CD4-positive, alpha-beta T cell treated with Interleukin-4 for 1 hour (primary cell): ENCODE measurements at places on chromosomes 5 and 9.

GRCh38 chr5:88734983-88735382 is 148.0 kb downstream of the MEF2C start:
- no peak for DNase-seq

DNA sequence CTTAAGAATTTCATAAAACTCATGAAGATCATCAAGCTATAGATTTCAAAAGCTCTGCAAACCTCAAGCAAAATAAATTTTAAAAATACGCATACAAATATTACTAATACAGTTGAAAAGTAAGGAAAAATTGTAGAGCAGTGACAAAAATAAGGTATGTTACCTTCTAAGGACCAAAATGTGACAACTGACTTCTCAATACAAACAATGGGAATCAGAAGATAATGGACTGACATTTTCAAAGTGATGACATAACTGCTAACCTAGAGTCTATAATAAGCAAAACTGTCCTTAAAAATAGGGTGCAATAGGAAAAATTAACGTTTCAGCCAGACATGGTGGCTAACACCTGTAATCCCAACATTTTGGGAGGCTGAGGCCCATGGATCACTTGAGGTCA is 27.1 kb downstream of the RMI1 start:
- no peak for DNase-seq

GRCh38 chr9:116953271-116953670 is 266.2 kb downstream of the TRIM32 start:
- DNase-seq = no peak

GRCh38 chr5:10354048-10354872 is 765 bp downstream of the MARCHF6 start:
- DNase-seq = peak; percentile 44

- no peak for DNase-seq
Measured at GRCh38 chr5:37214550-37214949, 34.6 kb downstream of the CPLANE1 start.

DNA sequence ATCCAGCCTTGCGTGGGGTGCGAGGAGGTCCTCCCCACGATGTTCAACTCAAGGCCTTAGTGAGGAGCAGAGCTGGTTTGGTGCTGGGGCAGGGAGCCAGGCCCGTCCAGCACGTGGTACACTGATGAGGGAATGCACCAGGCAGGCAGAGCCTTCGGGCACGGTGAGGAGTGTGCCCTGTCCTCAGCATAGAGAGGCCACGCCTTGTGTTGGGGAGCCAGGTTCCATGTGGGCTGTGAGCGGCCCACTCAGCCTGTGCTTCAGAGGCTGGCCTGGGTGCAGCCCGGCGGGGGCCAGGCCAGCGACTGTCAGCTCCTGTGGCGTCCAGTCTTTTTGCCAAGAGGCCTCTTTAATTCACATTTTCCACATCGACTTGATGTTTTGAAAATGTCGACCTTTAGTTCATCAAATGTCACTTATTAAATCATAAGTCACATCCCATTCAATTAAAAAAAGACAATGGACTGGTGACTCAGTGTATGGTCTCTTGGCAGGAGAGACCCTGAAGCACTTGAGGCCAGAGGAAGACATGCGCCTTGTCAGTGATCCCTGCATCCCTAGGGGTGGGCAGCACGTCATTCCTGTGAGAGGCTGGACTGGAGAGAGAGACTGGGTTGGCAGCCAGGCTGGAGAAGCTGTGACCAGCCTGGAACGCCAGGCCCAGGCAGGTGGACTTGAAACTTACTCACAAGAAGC is 21.7 kb downstream of the ERGIC1 start:
- no peak for DNase-seq

- no peak for DNase-seq
Measured at GRCh38 chr5:62000646-62001045, 305.4 kb upstream of the KIF2A start.

GRCh38 chr9:16045651-16046280 is 492.9 kb downstream of the CCDC171 start:
- no peak for DNase-seq

- no peak for DNase-seq
Measured at GRCh38 chr5:40871177-40871576, 30.0 kb downstream of the CARD6 start.

DNA sequence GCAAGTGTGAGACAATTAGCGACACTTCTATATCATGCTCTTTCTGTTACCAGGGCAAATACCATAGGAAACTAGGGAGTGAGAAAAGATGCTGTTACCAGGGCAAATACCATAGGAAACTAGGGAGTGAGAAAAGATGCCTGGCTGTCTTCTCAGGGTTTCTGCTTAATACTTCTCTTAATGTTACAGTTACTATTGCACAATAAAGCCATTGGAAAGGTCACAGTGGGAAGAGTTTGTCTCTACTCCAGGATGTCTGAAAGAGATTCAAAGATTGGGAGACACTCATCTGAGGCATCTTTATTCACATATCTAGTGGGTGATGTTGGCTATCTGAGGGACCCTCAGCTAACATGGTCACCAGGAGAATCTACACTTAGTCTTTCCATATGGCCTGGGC is 431.7 kb upstream of the POU5F2 start:
- DNase-seq = no peak

DNA sequence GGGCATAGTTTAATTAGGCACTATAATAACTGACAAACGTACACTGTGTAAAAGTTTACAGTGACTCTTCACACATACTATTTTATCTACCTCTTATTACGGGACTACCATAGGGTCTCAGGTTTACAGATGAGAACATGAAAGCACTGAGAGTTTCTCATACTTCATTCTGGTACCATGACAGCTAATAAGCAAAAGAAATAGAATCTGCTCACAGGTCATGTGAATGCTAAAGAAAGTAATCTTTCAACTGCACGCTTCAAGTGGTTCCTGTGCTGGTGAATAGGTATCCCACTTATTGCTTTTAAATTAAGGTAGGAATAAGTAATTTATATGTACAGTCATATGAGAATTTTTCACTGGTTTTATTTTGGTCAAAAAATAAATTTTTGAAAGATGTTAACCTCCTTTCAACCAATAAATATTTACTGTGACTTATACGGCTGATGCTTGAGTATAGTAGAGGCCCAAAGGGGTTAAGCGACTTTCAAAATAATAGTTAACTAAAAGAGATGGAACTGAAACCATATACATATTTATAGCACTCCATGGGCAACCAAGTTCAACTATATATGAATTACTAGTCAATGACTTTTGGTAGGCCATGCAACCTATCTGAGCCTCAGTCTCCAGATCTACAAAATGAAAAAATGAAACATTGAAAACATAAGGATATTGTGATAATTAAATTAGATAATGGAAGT is 8.1 kb downstream of the CDKN2A start:
- no peak for DNase-seq

DNA sequence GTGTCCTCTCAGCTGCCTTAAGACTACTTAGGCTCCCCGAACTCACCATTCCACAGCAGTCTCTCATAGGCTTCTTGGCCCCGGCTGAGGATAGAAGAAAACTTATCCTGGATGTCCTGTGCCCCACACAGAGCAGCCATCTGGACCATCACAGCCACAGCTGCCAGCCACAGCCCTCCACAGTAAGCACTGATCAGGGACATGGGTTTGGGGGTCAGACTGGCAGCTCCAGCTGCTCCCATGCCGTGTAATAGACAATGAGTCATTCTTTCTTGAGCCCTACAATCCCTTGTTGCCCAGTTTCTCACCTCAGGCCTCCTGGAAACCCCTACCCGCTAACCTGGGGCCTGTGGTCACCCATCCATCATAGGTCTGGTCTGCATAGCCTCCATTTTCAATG is 5.7 kb downstream of the CREB3 start:
- DNase-seq = no peak

DNA sequence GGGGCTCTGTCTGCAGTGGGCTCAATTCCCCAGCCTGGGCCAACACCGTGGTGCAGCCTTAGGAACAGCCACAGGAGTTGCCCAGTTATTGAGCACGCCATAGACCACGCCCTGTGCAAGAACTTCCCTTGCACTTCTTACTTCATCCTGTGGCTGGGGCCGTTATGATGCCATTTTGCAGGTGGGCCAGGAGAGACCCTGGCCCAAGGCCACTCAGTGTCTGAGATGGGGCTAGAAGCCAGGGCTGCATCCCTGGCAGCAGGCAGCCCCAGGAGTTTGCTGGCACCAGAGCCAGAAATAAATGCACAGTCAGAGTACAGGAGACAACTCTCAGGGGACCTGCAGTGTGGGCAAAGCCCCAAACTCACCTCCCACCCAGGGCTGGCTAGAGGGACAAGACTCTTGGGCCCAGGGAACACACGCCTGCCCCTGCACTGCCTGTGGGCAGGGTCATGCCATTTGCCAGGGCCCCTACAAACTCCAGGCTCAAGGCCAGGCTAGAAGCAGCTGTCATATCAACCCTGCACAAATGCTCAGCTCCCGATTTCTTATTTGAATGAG is 6.7 kb downstream of the CORO2A start:
- DNase-seq = no peak

DNA sequence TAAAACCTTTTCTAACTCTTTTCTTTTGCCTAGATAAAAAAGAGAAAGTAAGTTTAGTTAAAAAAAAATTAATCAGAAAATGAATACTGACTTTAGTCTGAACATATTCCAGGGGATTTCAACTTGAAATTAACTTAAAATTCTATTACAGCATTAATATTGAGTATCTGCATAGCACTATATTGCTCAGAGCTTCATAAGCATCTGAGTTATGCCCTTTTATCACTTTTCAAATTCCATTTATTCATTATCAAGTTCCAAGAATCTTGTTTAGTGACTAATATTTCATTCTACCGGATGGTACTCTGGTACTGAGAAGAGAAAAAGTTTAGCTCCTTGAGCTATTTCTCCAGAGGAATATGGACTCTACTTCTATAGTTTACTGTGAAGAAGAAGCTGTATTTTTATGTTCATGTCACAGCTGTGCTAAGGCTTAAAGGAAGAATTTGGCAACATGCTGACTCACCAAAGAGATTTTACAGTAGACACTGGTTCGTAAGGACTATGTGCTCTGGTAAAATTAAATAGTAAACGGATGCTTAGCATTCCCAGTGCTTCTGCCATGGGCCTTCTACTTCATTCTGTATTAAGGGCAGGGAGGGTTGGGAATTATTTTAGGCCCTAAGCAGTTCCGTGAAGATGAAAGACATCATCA is 285.2 kb upstream of the SEMA6A start:
- no peak for DNase-seq

DNA sequence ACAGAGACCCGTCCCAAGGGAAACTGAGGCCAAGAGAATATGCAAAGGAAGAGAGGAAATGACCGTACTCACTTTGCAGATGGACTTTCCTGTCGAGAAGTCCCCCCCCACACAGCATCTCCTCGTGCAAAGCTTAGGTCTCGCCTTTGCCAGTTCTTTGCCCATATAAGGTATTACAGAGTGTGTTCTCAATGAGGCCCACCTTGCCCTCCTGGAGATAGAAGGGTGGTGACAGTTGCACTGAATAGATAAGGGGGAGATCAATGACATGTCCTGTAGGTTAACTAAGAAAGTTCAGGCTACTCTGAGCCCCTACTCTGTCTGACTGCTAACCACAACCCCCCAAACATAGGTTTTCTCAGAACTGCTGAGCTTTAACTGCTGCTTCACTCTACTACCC is 68.2 kb upstream of the SPTLC1 start:
- no peak for DNase-seq

DNA sequence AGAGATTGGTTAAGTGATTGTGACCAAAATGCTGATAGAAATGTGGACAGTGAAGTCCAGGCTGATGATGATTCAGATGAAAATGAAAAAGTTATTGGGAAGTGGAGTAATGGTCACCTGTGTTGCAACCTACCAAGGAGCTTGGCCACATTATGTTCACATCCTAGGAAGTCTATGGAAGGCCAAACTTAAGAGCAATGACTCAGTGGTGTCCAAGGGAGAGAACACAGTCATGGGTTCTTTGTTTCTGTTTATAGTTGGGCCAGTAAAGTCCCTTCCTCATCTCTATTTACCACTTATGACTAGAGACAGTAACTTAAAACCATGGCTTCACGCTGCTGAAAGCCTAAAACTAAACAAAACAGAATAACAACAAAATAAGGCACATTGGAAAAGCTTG is 555.3 kb upstream of the DAB2 start:
- DNase-seq = no peak

- DNase-seq = no peak
Measured at GRCh38 chr5:1543398-1544293, 19.9 kb upstream of the LPCAT1 start.

- DNase-seq = no peak
Measured at GRCh38 chr5:142697356-142698255, 11.7 kb upstream of the FGF1 start.

GRCh38 chr9:127915801-127916719 is 781 bp downstream of the ST6GALNAC4 start:
- DNase-seq = peak; percentile 83

DNA sequence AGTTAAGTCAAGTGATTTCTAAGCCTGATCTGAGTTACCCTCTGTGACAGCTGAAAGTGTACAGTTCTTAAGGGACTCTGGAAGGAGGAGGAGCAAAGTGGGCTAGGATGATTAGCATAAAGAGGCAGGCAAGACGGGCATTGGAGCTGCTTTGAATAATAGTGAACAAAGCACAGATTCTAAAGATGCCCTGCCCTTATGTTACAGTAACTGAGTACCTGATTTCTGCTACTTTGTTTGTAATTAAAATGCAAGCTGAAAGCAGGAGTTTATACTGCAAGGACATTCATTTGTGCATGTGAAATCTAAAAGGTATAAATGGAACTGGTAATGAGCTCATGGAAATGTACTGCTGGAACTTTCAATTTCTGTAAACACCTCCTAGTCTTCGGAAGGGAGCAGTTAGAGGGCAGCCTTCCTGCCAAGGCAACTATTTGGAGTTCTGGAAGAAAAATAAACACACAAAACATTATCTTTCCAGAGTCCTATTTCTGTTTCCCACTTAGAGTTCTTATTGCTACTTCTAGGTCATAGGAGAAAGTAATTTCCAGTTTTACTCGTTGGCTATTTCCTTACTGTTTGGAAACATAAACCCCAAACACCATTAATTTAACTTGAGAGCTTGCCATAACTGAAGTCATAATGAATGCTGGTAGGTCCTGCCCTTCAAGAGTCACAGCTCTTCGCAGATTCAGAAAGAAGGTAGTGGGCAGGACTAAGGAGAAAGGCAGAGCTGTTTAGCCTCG is at the start of gene RANBP3L:
TSS of gene RANBP3L (minus strand) at position 45 of the 746 bp plus-strand sequence. CDS start 486 bp downstream, outside the sequence.
- DNase-seq = no peak

DNA sequence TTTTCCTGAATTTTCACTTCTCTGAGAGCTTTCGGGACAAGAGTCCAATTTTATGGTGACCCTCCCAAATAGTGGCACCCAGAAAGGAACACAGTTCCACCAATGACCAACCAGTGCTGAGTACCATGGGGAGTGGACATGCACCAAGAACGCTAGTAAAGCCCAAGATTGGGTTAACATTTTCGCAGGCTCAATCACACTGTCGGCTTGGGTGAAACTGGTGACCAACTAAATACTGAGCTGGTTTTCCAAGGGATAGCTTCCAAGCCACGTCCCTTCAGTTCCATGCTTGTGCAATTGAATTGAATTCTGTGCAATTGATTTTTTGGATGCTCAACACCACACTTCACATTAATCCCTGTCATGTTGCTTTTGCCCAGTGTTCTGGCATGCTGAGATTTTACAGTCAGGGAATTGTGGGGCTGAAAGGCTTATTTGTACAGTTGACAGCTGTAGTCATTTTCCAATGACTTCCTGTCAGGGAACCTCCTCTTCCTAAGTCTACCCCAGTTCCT is 37.6 kb upstream of the TRMT10B start:
- no peak for DNase-seq
